ENCODE measurements at places on chromosomes 7 and 10.

DNA sequence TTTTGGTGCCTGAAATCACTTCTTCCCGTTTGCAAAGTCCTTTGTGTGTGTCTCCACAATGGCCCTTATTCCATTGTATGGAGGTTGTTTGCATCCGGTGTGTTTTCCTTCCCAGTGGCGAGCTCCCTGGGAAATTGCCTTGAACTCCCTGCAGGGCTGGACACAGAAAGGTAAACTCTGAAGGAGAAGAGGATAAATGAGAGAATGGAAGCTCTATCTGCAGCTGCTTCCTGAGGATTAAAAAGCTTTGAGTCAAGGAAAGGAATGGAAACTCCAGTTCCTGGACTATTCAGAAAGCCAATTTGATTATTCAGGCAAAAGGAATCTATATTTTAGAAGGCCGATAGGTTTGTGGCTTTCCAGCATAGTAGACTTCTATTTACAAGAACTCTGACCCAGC, 4.4 kb upstream of the GRK5 start:
- no peak for DNase-seq

DNA sequence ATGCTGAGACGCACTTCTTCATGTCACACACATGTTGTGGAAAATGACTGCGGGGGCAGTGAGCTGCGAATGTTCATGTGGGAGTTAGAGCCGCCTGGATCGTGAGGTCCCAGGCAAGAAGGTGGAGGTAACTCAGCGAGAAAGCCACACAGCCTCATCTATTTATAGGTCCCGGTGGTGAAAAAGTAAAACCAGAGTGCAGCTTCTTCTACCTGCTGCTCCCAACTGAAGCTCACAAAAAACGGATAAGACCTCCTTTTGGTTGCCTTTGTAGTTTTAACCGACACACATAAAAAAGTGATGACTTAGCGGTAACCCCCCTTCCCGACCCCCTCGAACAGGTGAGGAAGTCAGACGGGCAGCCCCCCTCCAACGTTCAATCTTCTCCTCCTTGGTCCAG, 276.9 kb downstream of the GATA3 start:
- DNase-seq, result peak; percentile 16

DNA sequence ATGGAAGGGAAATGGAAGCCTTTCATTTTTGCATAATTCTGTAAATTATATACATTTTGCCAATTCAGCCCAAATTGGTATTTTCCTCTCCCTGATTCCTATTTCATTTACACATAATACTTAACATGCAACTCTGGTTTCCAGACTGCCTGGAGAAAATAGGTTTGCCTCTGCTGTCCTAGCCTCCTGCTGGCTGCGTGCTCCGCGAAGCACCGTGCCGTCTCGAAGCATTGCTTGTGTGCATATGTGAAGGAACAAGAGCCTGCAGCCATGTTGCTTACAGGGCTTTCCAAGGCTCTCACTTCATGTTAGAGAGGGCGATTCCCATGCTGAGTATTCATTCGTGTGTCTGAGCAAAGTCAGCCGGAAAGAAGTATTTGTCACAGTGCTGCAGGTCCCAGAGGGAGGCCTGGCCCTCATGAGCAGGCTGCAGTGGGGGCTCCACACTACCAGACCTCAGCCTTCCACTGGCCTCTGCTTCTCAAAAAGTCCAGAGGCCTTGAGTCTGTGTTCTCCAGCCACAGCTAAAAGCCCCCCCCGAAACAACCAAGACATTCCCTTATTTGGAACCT, 66.5 kb downstream of the CLRN3 start:
- no peak for DNase-seq

DNA sequence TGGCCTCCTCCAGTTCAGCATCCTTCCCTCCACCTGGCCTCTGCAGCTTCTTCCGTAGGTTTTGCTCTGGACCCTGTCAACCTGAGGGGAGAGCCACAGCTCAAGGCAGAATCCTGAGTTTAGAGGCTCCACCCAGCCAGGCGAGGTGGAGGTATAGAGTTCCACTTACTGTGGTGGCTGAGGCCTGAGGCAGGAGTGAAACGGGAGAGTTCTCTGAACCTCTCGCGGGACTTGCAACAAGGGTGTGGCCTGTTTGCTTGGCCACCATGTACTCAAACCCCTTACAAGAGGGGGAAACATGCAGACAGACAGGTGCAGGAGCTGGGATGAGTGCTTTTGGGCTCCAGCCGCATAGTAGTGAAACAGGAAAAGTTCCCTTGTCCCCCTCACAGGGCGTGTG, 154.0 kb upstream of the C7orf33 start:
- DNase-seq, result no peak
